Brain pericyte (primary cell): ENCODE measurements at places on chromosomes 6 and 20.

GRCh38 chr6:139996253-139996834 is 621.9 kb upstream of the CITED2 start:
- DNase-seq = no peak

- DNase-seq = peak; percentile 63
These were observed 38.0 kb upstream of the NR2E1 start for GRCh38 chr6:108127826-108128225.

DNA sequence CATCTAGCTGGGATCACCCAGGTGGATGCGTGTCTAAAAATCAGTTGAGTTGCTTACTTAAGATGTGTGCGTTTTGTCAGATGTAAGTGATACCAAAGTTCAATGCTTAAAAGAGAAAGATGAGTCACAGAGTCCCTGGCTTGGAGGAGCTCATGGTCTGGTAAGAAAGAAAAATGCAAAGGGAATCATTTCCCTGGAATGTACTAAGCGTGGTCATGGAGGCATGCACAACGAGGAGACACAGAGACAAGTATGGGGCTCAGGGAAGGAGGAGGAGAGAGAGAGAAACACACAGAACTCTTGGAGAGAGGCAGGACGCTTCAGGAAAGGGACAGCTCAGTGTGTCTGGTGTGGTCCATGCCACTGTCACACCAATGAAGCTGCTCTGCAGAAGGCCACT is 186.9 kb upstream of the GMDS start:
- DNase-seq = peak; percentile 50

GRCh38 chr6:156867121-156867520 is 89.9 kb downstream of the ARID1B start:
- DNase-seq = no peak

DNA sequence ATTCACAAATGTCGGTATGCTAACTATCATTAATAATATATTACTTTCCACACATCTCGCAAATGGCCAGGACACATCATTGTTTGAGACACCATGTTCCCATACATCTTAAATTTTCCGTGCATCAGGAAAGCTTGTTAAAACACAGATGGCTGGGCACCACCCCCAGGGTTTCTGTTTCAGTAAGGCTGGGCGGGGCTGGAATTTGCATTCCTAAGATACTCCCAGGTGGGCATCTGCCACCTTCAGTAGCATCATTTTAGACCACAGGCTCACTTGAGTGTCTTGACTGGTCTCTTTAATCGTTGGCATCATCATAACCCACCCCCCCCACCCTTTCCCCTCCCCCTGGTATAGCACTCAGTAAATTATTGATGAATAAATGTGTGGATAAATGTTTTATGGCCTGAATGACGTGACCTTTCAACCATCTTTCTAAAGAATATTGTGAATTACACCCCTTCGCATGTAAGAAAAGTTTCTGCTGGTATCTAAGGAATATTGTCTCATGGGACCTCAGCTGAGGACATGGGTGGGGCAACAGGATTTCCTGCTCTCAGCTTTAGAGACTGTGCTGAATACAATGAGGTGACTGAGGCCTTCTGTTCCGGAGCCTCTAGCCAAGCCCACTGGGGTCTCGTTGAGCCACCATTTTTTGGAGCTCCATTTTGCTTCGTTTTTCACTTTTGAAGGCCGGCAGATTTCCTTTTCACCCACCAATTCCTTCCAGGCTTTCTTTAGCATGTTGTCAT is 124.1 kb upstream of the NEDD9 start:
- no peak for DNase-seq

GRCh38 chr20:41956338-41957074 is 338.3 kb upstream of the CHD6 start:
- no peak for DNase-seq

DNA sequence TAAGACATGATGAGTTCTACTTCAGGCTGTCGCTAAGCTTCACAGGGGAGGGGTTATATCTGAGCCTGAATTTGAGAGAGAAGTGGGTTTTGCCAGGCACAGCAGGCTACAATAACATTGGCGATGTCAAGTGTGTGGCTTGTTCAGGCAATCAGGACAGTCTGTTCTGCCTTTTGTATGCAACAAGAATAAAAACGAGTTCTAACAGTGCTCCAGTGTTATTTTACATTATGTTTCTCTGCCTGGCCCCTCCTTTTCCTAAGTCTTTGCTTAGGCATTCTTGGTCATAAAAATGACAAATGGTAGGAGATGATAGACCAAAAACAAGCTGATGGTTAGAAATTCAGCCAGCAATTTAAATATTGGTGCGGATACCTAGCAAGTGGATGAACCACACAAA is 26.8 kb downstream of the PAQR8 start:
- DNase-seq = no peak

DNA sequence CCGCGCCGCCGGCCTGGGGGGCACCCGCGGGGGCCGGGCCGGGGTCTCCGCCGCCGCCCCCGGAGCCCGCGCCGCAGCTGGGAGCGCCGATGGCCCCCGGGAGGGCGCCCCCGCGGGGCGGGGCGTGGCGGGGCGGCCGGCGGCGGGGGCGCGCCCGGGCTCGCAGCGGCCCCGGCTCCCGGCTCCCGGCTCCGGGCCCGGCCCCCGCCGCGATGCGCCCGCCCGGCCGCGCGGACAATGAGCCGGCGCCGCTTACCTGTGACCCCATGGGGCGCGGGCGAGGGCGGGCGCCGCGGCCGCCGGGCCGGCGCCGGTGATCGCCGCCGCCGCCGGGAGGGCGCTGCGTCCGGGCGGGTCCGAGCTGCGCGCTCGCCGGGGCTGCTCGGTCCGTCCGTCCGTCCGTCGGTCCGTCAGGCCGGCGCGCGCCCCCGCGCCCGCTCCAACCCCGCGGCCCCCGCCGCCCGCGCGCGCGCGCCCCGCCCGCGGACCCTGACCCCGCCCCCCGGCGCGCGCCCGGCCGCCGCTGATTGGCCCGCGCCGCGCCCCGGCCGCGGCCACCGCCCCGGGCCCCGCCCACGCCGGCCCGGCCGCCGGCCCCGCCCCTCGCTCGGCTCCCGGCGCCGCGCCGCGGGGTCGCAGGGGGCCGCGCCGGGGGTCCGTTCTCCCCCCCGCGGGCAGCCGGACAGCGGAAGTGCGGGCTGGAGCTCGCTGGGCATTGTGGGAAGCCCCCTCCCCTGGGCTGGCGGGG is at the start of gene ZBTB46:
ZBTB46 (minus strand) TSS at position 424 of the 748 bp plus-strand sequence. CDS start 40,507 bp downstream, outside the sequence.
- no peak for DNase-seq
